ENCODE measurements at places on chromosomes 12 and 14.

GRCh38 chr14:95319312-95320077 lies at the start of gene CLMN:
Gene CLMN, minus strand, starts transcription at chr14:95319908. Its CDS starts 116 bp downstream, at chr14:95319792.
- DNase-seq: peak; percentile 29

- DNase-seq: no peak
These were observed 207.0 kb downstream of the ATP23 start for GRCh38 chr12:58148405-58148804.

- no peak for DNase-seq
These were observed 153.3 kb upstream of the PLEKHG7 start for GRCh38 chr12:92549516-92549915.

GRCh38 chr14:68709007-68709406 lies 83.9 kb downstream of the ZFP36L1 start:
- DNase-seq: no peak

DNA sequence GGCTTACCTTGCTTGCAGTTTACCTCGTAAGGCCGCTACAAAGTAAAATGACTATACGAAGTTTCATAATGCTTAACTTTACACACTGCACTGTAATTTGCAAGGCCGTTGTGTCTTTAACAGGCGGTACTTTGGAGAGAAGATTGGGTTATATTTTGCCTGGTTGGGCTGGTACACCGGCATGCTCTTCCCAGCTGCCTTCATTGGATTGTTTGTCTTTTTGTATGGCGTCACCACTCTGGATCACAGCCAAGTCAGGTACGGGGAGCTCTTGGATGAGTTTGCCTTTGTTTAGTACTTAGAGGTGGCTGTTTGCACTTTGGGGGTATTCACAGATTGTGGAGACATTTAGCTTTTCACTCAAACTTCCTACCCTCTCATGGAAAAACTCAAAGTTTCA lies 167.8 kb downstream of the SLC5A8 start:
- no peak for DNase-seq

GRCh38 chr14:102922490-102923200 lies at the start of gene AMN:
Gene AMN, plus strand, starts transcription at chr14:102922663. Its CDS starts 26 bp downstream, at chr14:102922689.
- DNase-seq: peak; percentile 37

- DNase-seq: no peak
These were observed 32.6 kb upstream of the MTERF2 start for GRCh38 chr12:107019546-107019945.

- no peak for DNase-seq
These were observed 141.3 kb downstream of the PRKCH start for GRCh38 chr14:61462566-61463193.

GRCh38 chr12:95718006-95718431 lies 72.5 kb downstream of the NTN4 start:
- no peak for DNase-seq

DNA sequence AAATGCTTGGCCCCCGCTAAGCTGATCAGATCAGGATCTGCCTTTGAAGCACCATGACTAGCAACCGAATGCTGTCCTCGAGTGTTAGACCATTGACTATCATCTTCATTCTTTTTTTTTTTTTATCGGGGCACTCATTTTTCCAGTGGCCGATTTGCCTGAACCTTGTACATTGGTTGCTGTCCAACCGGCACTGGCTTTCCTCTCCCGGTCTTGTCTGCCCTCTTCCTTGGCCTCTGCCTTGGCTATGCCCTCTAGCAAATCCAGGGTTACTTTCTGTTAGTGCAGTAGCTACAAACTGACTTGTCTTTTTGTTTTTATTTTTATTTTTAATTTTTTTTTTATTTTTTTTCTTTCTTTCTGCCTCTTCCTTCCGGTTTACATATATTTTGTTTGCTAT lies 102.3 kb downstream of the ALG10 start:
- DNase-seq: no peak

GRCh38 chr14:24710403-24711112 lies 76.6 kb upstream of the GZMB start:
- peak; percentile 69 for DNase-seq

All from activated CD4-positive, alpha-beta T cell treated with anti-CD3 and anti-CD28 coated beads for 48 hours (primary cell).